Stimulated activated CD4-positive, alpha-beta T cell treated with anti-CD3 and anti-CD28 coated beads, Interleukin-15, amount 100 ng/mL, for 48 hours (primary cell): ENCODE measurements at places on chromosomes 7 and 10.

DNA sequence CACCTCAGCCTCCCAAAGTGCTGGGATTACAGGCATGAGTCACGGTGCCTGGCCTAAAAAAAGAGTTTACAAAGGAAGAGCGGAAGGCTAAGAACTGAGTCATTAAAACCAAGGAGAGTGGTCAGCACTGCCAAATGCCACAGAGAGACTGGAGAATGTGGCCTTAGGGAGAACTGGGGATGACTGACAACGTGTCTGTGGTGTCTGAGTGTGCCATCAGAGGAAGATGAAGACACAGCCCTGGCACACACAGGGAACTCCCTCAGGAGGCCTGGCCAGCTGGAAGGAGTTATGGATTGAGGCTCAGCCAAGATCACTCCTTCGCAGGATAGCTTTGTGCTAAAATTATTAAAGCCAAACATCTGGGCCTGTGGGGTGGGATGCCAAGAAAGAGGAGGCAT, 3.9 kb upstream of the INA start:
- DNase-seq = no peak

- DNase-seq = peak; percentile 61
Observed at GRCh38 chr7:87416682-87417587, 58.5 kb downstream of the ABCB4 start.

DNA sequence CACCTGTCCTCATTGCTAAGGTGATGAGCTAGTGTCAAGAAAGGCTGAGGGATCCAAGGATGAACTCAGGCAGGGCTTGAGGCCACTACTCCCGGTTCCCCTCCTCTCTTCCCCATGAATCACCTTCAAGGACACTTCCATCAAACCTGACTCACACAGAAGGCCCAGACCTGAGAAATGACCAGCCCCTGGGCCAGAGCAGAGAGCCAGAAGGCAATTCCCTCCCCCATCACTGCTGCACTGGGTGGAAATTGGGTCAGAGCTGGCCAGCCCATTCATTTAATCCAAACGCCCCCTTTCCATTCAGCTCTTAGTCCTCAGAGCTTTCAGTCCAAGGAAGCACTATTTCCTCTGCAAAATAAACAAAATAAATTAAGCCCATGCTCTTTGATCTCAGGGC, 182.0 kb downstream of the KCNMA1 start:
- no peak for DNase-seq

DNA sequence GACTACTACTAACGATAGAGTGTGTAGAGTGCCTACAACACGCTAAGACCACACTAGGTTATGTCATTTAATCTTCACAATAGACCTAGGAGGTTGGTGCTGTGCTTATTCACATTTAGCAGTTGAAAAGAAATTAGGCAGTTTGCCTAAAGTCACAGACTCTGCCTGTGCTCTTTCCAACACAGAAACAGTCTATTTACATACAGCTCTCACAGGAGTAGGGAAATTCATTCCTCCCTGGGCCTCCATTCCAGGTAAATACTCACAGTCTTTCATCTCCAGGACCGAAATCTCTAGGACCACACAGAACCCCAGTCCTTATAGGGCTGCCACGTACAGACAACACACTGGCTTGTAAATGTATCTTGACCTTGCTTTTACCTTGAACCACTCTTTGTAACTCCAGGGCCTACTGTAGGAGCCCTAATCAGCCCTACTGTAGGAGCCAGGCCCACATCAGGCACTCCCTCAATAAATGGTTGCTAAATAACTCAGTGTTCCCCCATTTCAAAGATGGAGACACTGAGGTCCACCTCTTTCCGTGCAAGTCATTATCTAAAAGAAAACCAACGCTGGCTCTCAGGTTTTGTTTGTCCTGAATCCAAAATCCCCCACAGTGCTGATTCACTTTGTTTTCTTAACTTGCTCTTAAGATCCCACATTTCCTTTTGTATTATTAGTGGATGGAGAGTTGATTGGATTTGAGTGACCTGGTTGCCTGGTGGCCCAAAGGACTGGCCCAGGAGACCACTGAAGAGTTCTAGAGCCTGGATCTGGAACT, 146.9 kb downstream of the KCNMA1 start:
- DNase-seq = no peak

DNA sequence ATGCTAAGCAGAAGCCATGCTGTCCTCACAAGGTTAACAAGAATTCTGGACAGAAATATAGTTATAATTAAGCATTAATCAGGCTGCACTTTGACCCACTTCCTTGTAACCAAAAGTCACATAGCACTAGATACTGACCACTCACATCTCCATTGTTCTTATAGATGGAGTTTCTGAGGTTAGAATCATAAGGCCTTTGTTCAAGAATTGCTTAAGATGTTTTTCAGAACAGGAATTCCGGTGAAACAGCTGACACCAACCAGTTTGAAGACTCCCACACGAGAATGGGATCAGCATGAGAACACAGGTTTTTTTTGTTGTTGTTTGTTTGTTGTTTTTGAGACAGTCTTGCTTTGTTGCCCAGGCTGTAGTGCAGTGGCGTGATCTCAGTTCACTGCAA, 488.3 kb upstream of the NRP1 start:
- DNase-seq = no peak

- no peak for DNase-seq
Observed at GRCh38 chr7:128903621-128904361, 6.7 kb downstream of the KCP start.

- DNase-seq = no peak
Observed at GRCh38 chr7:16404636-16405035, 16.7 kb downstream of the CRPPA start.

GRCh38 chr10:29908962-29909361, 150.4 kb downstream of the JCAD start:
- DNase-seq = no peak

- DNase-seq = no peak
Observed at GRCh38 chr10:127905001-127905847, 1.7 kb upstream of the PTPRE start.

- DNase-seq = no peak
Observed at GRCh38 chr7:46191776-46192175, 270.7 kb upstream of the IGFBP3 start.

DNA sequence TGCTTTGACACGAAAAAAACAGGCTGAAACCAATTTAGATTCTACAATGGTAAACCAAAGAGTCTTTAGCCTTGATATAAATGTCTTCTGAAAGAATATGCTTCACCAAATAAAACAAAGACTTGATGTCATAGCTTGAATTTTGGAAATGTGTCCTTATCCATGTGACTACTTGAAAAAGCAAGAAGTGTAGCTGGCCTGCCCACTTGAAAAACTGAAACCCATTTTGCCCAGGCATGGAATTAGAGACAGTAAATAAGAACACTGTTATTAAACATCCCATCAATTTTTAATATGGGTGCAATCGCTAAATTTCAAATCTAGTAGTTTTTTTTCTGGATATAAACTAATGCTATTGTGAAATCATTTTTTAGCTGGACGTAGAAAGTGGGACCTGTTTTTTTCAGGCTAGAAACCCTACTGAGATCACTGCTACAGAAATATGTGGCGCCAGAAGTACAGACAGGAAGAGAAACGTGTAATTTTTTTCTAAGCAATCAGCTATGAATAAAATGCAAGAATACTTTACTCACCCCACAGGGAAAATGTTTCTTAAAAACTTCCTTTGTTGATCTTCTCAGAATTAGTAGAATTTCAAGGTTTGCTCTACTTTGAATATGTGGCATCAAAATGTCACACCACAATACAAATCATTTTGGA, 56.7 kb downstream of the PIP4K2A start:
- DNase-seq = no peak

DNA sequence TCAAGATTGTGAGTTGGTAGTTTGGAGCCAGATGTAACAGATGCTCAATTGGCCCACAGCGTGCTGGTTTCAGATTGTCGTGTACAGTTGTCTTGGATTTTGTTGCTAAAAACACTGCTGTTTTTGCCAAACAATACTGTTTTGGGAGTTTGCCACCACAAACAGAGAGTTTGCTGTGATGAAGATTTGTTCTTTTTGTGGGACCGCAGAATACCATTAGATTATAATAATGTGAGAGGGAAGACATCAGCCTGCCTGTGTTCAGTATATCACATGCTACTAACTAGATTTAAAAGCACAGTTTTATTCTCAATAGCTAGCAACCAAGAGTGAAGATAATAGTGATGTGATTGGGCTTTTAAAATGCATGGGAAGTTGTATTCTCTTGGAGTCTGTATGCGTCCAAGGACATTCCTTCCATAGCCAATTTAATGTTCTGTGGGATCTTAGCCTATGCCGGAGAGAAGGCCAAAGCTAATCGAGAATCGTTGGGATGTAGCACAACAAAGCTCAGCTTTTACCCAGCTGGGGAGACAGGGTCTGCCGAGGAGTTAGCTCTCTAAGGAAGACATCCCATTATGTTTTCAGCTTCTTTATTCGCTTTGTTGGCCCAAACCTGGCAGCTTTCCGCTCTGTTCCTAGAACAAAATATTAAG, 18.7 kb upstream of the ITGA8 start:
- no peak for DNase-seq

DNA sequence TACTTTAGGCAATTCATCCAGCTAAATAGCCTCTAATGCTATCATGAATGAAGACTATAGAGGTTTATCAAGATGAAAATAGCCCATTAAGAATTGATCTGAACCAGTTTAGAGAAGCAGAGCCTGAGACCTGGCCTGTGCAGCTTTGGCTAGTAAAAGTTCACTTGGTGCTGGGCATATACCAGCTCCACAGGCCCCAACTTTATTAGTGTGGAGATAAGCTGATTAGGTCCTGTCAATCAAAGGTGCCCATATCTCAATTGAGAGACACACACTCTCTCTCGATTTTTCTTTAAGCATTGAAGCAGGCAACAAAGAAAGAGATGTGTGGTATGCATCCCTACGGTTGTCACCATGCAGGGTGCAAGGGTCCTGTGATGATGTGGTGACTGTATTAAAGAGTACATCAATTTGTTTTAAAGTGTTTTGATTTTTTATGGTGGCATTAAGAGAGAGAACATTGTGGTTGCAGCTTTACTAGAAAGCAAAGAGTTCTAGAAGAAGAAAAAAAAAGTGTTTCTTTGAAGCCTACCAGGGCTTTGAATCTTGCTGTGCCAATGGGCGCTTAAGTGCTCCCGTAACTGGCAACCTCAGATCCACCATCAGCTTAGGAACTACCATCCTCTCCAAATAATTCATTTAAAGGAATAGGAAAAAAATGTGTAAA, 111.6 kb downstream of the VTI1A start:
- DNase-seq = no peak

GRCh38 chr10:61942604-61943461, 41.3 kb downstream of the ARID5B start:
- DNase-seq = no peak

GRCh38 chr7:48042216-48042615, 6.9 kb downstream of the C7orf57 start:
- no peak for DNase-seq

DNA sequence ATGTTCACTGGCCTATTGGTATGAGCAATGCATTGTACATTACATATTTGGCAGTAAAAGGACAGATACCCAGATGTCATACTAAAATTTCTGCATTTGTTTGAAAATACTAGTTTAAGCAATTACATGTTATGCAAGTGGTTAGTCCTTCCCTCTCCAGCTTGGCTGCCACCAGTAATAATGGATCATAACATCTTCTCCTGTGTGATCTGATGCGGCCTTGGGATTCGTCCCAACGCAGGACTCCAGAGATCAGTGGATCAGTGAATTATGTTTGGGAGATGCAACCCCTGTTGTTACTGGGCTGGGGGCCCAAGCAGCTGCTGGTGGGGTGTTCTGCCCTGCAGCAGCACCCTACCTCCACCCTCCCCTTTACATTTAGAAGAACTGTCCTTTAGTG, 11.2 kb upstream of the PDK4 start:
- no peak for DNase-seq

DNA sequence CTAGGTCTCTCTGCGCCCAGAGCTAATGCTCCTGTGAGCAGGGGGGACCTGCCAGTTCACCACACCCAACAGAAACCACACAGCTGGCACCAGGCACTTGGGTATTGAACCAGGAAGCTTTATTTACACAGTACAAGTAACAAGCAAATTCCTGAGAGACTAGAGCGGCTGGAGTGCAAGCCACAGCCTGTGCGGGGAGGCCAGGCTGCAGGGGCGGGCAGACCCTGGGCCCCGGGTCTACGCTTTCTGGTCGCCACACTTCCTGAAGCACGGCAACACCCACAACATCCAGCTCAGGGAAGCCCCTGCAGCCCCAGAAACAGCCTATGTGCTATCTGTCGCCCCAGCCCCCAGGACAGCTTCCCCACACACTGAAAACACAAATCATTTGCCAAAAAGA, 125.0 kb downstream of the FAM53B start:
- no peak for DNase-seq

DNA sequence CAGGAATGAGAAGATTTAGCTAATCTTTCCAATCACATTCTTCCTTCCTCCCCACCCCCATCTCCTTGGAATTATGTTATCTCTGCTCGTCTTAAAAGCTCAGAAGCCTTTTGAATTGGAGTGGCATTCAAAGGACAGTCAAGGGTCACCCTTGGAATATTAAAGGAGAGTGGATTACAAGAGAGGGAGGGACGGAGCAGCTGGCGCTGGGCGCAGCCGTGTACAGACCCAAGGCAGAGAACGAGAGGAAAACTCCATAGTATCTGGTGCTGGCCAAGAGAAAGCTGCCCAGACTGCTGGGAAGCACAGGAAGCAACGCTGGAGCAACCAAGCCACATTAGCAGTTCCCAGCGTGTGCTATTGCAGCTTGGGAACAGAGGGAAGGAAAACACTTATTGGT, 95.7 kb downstream of the POU6F2 start:
- DNase-seq = no peak

- DNase-seq = no peak
Observed at GRCh38 chr10:93440591-93441091, 41.5 kb downstream of the MYOF start.

DNA sequence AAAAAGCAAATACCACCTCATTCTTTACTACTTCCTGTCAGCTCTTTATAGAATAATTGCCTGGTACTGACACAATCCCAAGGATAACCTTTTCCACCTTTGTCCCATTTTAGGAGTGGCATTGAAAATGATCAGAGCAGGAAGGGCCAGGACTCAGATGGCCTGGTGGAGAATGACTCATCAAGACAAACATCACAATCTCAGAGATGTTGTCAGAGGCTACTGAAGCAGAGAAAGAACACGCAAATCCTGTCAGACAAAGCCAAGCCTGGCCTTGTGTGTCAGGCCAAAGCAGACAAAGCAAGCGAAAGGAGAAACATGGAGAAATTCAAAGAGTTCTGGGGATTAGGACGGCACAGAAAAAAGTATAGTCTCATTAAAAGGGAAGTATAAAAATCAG, 40.9 kb downstream of the NSUN6 start:
- no peak for DNase-seq

DNA sequence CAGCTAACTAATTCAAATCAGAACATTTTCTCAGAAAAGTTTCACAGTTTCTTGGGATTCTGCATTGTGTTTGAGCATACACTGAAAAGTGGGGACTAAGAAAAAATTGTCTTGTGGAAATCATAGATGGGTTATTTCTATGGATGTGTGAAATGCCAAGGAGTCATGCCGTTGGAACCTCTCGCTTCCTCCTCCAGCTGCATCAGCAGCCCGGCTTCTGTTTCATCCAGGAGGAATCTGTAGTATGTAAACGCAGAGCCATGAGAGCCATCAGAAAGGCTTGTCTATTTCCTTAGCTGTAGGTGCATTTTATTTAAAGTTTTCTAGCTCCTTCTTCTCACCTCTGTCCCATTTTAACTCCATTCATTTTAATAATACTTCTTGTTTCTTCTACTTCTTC, 1144.1 kb downstream of the GATA3 start:
- DNase-seq = no peak

GRCh38 chr7:1232623-1233332, at the start of gene UNCX:
TSS of gene UNCX (plus strand) at chr7:1232872. CDS start at chr7:1233018, 146 bp downstream.
- no peak for DNase-seq
